Aorta (tissue), 5 donors: ENCODE measurements at places on chromosomes 12 and 14. TPM values are rescaled to one million over a fixed set of nuclear protein-coding genes. Genes with fewer than 3 reads are reported as not detected.

GRCh38 chr12:51915951-51916350 is 8.6 kb downstream of the ACVRL1 start:
- H3K27me3 ChIP-seq = no peaks in the 10 kb centered on the region
- H3K36me3 ChIP-seq = no peaks in the 10 kb centered on the region
- DNase-seq = no peak
- H3K4me3 ChIP-seq = no peak overlapping the region
- H3K27ac ChIP-seq = no peak overlapping the region
- H3K4me1 ChIP-seq = no peaks in the 10 kb centered on the region

DNA sequence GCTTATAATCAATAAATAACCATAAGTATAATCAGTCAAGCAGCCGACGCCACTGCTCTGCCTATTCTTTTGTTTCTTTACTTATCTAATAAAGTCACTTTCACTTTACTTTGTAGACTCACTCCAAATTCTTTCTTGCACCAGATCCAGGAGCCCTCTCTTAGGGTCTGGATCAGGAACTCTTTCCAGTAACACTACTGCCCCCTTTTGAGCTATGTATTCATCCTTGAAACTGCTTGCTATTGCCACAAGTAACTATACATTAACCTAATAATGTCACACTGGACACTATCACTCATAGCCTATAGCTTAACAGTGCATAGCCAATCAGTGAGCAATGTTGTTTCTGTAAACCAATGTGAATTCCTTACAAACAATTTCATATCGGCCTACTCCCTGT is 2.8 kb upstream of the NID2 start:
- no peaks in the 10 kb centered on the region for H3K36me3 ChIP-seq
- H3K27ac ChIP-seq = no peak overlapping the region
- no peak overlapping the region for H3K4me3 ChIP-seq

EML1 gene
- 45.9 TPM for total RNA-seq

BBS10 gene
- 6.7 TPM for total RNA-seq

CCDC38 gene
- total RNA-seq = not detected

RIN3 gene
- total RNA-seq = 49.1 TPM

SLCO1B1 gene
- not detected for total RNA-seq

NPAS3 gene
- total RNA-seq = 4.3 TPM

STYK1 gene
- total RNA-seq = 0.36 TPM
